ENCODE measurements at places on chromosomes 3 and 15.

DNA sequence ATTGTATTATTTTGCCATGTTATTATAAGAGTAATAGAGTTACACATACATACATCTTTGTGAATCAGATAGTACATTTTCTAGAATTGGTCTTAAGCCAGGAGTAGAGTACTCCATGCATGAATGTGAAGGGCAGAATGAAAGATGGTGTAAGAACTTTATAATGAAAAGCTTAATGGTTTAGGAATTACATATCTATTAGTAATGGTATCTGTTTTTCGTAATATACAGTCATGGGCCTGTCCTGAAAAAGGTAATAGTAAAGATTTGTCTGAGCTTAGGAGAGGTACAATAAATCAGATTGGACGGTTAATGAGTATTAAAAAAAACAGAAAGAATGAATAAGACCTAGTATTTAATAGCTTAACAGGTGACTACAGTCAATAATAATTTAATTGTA, 118.2 kb upstream of the PRTG start:
- DNase-seq, result no peak

- DNase-seq, result no peak
These were observed 4.4 kb upstream of the TPM1 start for GRCh38 chr15:63037976-63038720.

DNA sequence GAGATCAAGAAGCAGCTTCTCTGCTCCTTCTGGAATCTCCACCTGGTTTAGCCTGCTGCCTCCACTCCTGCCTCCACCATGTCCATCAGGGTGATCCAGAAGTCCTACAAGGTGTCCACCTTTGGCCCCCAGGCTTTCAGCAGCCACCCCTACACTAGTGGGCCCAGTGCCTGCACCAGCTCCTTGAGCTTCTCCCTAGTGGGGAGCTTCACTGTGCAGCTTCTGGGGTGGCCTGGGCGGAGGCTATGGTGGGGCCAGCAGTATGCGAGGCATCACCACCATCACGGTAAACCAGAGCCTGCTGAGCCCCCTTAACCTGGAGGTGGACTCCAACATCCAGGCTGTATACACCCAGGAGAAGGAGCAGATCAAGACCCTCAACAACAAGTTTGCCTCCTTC, 2.4 kb upstream of the KPNA4 start:
- no peak for DNase-seq

DNA sequence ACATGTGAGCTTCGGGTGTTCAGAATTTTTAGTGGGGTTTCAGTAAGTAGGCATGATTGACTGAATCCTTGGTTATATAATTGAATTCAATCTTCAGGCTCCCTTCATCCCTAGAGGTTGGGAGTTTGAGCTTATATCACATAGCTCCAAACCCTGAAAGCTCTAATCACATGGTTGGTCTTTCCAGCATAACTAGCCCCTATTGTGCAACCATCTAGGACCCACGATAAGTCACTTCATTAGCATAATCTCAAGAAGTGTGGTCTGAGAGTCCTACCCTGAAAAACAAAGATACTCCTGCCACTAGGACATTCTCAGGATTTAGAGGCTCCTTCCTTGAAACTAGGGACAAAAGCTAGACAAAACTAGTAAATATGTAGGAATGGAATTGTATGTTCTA, 348.9 kb upstream of the CBLB start:
- no peak for DNase-seq
